Left lung (tissue), 14 donors: ENCODE measurements at places on chromosomes 7 and 10. TPM values are rescaled to one million over a fixed set of nuclear protein-coding genes. Genes with fewer than 3 reads are reported as not detected.

DNA sequence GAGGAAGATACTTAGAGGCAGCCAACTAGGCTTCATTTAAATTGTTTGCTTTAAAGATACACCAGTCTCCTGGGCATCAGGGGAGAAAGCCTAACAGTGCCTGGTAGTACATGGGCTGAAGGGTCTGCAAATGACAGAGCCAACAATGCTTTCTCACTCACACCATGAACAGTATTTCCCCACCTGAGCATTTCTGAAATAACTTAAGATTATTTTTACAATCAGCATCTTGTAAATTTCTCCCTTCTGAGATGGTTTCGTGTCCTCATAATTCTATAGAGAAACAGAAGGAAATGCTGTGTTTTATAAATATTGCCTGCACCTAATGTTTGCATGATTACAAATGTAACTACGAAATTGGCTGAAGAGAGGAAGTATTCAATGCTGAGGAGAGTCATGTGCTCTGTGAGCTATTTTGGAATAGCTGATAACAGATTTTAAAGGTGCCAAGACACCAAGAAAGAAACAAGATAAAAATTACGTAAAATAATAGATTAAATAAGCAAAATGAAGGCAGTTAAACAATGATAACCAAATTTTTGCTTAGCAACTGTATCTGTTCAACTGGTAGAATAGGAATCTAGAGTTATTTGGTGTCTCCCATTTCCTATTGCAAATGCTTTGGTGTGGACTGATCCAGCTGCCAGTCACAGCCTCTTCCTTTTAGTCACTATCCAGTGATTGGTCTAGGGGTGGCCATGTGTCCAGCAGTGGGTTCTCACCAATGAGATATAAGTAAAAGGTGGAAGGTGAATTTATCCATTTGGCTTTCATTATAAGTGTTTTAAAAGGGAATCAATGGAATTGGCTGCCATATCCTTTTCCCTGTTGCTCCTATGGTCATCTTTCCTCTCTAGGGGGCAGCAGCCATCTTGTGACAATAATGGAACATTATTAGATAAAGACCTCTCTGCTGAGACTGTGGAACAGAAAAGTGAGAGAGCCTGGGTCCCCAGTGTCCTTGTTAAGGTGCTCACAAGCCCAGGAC, 167.9 kb upstream of the SLC26A5 start:
- no peak overlapping the region for H3K27ac ChIP-seq
- H3K36me3 ChIP-seq = no peaks in the 10 kb centered on the region
- no peak overlapping the region for H3K4me3 ChIP-seq

The HOXA6 gene
- 5.0 TPM for total RNA-seq

- no peaks in the 10 kb centered on the region for H3K27me3 ChIP-seq
- H3K27ac ChIP-seq = no peak overlapping the region
- H3K36me3 ChIP-seq = no peaks in the 10 kb centered on the region
- H3K4me1 ChIP-seq = no peaks in the 10 kb centered on the region
- H3K4me3 ChIP-seq = no peak overlapping the region
Observed at GRCh38 chr10:34574353-34574934, 240.7 kb downstream of the PARD3 start.

DNA sequence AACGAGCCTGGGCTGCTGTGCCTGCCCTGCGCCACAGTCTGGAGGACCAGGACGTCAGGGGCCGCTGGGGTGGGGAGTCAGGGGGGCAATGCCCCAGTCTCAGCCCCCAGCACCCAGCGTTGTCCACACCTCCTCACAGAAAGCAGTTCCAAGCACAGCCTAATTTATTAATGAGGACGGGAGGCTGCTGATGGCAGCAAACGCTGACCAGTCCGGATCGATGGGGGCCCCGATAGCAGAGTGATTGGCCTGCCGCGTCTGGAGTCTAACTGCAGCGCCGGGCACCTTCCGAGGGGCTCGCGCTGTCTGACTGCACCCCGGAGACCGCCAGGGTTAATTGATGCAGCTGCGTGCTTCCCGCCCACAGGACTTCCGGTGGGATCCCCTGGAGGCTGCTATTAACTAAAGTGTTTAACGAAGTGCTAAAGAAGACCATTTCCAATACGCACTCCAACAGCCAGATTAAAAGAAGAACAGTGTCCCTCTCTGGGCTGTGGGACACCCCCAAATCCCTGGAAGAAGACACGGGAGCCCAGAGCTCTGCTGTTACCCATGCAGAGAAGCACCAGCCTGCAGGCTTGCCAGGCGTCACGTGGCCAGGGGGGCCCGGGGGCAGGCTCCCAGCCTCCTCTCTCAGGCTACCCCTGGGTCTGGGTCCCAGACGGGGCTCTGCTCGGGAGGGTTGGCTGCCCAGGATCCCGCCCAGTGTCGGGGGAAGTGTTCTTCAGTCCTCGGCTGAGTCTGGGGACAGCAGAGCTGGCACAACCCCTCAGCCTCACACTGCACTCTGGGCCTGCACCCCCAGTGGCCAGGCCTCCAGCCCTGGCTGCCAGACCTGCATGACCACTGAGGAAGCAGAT, 63.8 kb downstream of the MICALL2 start:
- H3K4me1 ChIP-seq = no peaks in the 10 kb centered on the region
- H3K27ac ChIP-seq = no peak overlapping the region
- no peak overlapping the region for H3K4me3 ChIP-seq
- peaks cover 91% of the 10 kb centered on the region for H3K27me3 ChIP-seq
- no peak for DNase-seq

DNA sequence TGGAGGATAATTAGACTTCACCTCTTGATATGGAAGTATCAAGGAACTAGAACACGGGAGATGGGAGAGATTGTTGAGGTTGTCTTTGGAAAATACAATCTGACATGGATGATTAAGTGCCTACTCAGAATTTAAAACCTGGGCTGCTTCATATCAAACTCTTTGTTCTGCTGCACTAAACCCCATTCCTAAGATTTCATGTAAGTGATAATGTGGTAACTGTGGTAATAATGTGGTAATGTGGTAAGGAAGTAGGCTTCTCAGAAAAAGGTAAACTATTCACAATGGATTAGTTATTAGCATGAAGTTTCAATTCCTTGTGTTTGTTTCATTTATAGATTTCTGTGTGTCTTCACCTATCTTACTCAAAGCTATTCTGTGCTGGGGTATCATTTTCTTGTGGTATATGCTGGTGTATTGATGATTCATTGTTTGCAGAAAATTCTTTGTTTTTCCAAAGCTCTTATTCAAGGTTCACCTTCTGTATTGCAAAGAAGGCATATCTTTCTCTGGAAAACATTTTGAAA, 129.9 kb upstream of the TAC1 start:
- no peaks in the 10 kb centered on the region for H3K27me3 ChIP-seq
- no peak overlapping the region for H3K4me3 ChIP-seq
- H3K36me3 ChIP-seq = no peaks in the 10 kb centered on the region
- H3K27ac ChIP-seq = no peak overlapping the region
- no peaks in the 10 kb centered on the region for H3K4me1 ChIP-seq

- no peak overlapping the region for H3K27ac ChIP-seq
- no peak for DNase-seq
- peaks cover 12% of the 10 kb centered on the region for H3K27me3 ChIP-seq
- H3K4me3 ChIP-seq = peak overlapping the region; percentile 87
- H3K4me1 ChIP-seq = peaks cover 39% of the 10 kb centered on the region
- no peaks in the 10 kb centered on the region for H3K36me3 ChIP-seq
Observed at GRCh38 chr10:92688573-92688926, 1.2 kb upstream of the HHEX start.

DNA sequence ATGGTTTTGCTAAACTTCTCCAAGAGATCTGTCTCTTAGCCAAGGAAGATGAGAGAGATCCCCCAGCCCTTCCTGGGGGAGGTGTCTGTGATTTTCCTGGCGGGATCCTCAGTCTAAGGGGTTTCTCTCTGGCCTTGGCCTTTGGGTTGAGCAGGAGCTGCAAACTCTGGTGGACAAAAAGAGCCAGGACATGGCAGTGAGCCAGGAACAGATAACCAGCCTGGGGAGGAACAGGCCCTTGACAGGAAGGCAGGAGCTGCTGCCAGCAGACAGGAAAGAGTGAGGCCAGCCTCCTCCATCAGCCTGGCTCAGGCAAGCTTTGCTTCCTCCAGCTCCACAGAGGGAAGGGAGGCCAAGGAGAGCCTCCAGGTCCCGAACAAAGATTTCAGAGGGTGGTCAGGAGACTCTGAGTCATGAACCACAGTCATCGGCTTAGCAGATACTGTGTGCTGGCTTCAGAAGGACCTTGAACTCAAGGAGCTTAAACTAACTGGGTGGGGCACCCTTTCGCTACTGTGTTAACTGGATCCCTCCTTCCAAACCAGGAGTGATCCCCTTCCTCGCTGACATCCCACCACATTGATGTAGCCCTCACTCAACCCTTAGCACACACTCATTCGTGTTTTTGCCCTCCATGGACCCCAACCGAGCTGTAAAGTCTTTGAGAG, 34.7 kb downstream of the DDIT4 start:
- peak overlapping the region; percentile 77 for H3K27ac ChIP-seq
- no peaks in the 10 kb centered on the region for H3K27me3 ChIP-seq
- H3K4me3 ChIP-seq = no peak overlapping the region
- no peaks in the 10 kb centered on the region for H3K36me3 ChIP-seq
- no peak for DNase-seq
- H3K4me1 ChIP-seq = peaks cover 52% of the 10 kb centered on the region

DNA sequence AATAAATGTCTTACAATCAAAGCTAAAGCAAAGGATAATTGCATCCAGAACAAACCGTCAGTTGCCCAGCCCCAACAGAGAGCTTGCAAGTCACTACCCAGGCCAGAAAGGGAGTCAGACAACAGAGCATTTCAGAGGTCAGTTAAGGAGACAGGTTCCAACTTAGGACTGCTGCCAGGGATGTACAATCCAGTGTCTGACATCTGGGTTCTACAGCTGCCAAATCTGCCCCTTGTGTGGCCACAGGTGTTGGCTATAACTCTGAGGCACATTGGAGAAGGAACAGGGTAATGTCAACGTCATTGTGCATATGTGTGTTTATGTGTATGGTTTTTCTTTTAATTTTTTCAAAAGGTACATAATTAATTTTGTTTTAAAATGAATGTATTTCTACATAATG, 85.2 kb upstream of the GLCCI1 start:
- no peak overlapping the region for H3K4me3 ChIP-seq
- DNase-seq = no peak
- H3K27me3 ChIP-seq = no peaks in the 10 kb centered on the region
- no peak overlapping the region for H3K27ac ChIP-seq
- no peaks in the 10 kb centered on the region for H3K36me3 ChIP-seq
- no peaks in the 10 kb centered on the region for H3K4me1 ChIP-seq

- DNase-seq = no peak
- H3K4me3 ChIP-seq = no peak overlapping the region
- no peaks in the 10 kb centered on the region for H3K36me3 ChIP-seq
- H3K4me1 ChIP-seq = peaks cover 6% of the 10 kb centered on the region
- no peaks in the 10 kb centered on the region for H3K27me3 ChIP-seq
- no peak overlapping the region for H3K27ac ChIP-seq
Observed at GRCh38 chr10:58641095-58641531, 128.4 kb downstream of the BICC1 start.

GRCh38 chr7:55028011-55028410, 9.2 kb downstream of the EGFR start:
- DNase-seq = no peak
- H3K4me3 ChIP-seq = no peak overlapping the region
- H3K4me1 ChIP-seq = peaks cover 18% of the 10 kb centered on the region
- no peaks in the 10 kb centered on the region for H3K27me3 ChIP-seq
